ENCODE measurements at places on chromosomes 1 and 21. TPM values are rescaled to one million over a fixed set of nuclear protein-coding genes. Genes with fewer than 3 reads are reported as not detected.

- peak overlapping the region; percentile 52 for H3K27ac ChIP-seq
- H3K4me1 ChIP-seq: peaks cover 18% of the 10 kb centered on the region
- H3K4me3 ChIP-seq: no peak overlapping the region
- no peaks in the 10 kb centered on the region for H3K36me3 ChIP-seq
- H3K27me3 ChIP-seq: no peaks in the 10 kb centered on the region
- peak; percentile 66 for DNase-seq
Observed at GRCh38 chr1:7050751-7051665, 265.8 kb downstream of the CAMTA1 start.

ARTN gene
- total RNA-seq: 1.6 TPM

DNA sequence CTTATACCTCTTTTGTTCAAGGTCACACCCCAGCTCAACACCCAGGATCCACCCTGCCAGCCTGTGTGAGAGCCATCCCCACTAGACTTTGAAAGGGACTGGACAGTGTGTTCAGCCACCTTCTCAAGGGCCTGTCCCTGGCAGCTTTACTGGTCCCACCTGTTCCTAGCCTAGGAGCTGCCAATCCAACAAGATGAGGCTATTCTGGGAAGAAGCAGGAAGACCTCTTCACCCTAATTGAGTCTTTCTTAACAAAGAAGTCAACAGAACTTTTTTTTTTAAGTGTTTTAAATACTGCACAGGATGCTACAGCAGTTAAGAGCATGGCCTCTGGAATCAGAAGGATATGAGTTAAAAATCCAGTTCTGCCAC lies 95.8 kb upstream of the HOOK1 start:
- H3K27ac ChIP-seq: no peak overlapping the region
- no peak overlapping the region for H3K4me3 ChIP-seq
- H3K4me1 ChIP-seq: no peaks in the 10 kb centered on the region
- H3K36me3 ChIP-seq: no peaks in the 10 kb centered on the region

DNA sequence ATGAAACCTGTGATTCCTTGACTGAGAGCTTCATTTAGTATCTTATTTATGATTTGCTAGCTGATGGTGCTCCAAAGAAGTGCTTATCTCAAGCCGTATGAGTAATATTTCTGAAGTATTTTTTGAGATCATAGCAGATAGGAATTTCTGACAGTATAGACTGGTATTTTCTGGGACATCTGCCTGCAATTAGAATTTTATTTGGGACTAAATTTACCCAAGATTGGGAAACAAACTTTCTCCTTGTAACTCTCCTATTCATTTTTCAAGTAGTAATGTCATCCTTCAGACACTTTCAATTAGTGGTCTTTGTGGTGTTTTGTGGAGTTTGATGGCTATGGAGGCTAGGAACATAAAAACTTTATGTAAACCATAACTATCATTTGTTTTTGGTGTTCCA lies 597.2 kb upstream of the ZP4 start:
- DNase-seq: no peak
- no peaks in the 10 kb centered on the region for H3K36me3 ChIP-seq
- no peaks in the 10 kb centered on the region for H3K27me3 ChIP-seq
- no peak overlapping the region for H3K27ac ChIP-seq
- H3K4me3 ChIP-seq: no peak overlapping the region

GRCh38 chr1:152860129-152860528 lies 333 bp downstream of the LCE7A start:
- DNase-seq: no peak
- H3K36me3 ChIP-seq: no peaks in the 10 kb centered on the region
- no peaks in the 10 kb centered on the region for H3K27me3 ChIP-seq

GRCh38 chr1:1906185-1907097 lies 8.6 kb upstream of the CALML6 start:
- DNase-seq: peak; percentile 90
- no peaks in the 10 kb centered on the region for H3K27me3 ChIP-seq
- H3K36me3 ChIP-seq: no peaks in the 10 kb centered on the region
- H3K27ac ChIP-seq: no peak overlapping the region
- H3K4me1 ChIP-seq: peaks cover 11% of the 10 kb centered on the region
